Hematopoietic multipotent progenitor cell (in vitro differentiated cells): ENCODE measurements at places on chromosomes 13 and 19.

DNA sequence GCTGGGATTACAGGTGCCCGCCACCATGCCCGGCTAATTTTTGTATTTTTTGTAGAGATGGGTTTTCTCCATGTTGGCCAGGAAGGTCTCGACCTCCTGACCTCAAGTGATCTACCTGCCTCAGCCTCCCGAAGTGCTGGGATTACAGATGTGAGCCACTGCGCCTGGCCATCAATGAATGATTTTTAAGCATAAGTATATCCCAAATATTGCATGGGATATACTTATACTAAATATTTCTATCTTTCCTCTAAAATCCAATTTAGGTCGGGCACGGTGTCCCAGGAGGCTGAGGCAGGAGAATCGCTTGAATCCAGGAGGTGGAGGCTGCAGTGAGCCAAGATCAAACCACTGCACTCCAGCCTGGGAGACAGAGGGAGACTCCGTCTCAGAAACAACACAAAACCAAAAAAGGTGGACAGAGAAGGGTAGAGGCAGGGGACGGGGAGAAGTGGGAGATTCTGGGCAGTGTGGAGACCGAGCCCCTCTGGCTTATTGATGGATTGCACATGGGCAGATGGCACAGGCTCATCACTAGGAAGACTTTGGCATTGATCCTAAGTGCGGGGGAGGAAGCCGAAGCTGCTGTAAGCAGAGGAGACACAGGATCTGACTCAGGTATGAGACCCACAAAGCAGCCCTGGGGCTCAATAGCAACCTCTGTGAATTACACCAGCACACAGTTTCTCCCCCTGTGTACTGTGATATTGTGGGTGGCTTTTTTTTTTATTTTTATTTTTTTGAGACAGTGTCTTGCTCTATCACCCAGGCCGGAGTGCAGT is 13.5 kb downstream of the ARRDC5 start:
- no peak for DNase-seq

- peak; percentile 56 for DNase-seq
Observed at GRCh38 chr19:42184401-42184861, 33.0 kb downstream of the DEDD2 start.

- DNase-seq: no peak
Observed at GRCh38 chr13:61170856-61171255, 244.8 kb downstream of the PCDH20 start.

DNA sequence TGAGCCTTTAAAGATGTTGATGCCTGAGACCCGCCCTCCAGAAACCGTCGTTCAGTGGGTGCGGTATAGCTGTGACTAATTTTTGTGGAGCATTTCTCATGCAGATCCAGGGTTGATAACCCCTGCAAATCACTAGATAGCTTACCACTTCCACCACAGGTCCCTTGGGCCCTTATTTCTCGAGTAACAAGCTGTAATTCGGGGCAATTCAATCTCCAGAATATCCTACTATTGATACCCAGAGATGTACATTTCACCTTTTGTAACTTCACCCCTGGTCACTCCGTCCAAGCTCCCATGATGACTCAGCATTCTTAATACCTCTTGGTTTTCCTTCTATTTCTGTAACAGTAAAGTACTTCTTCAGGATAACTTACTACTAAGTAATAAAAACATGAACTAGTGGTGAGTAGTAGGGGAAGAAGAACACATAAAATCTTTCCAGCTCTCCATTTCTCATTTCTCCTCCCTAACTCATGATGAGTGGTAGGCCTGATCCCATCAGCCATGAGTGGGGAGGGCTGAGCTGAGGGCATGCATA is 71.9 kb upstream of the UBL3 start:
- no peak for DNase-seq

GRCh38 chr13:20231839-20232555 is at the start of gene GJB6:
Gene GJB6, minus strand, starts transcription at chr13:20232319. Its CDS starts 8,839 bp downstream, at chr13:20223480.
- no peak for DNase-seq

- DNase-seq: peak; percentile 73
Observed at GRCh38 chr13:20495087-20496023, 30.3 kb downstream of the CRYL1 start.

DNA sequence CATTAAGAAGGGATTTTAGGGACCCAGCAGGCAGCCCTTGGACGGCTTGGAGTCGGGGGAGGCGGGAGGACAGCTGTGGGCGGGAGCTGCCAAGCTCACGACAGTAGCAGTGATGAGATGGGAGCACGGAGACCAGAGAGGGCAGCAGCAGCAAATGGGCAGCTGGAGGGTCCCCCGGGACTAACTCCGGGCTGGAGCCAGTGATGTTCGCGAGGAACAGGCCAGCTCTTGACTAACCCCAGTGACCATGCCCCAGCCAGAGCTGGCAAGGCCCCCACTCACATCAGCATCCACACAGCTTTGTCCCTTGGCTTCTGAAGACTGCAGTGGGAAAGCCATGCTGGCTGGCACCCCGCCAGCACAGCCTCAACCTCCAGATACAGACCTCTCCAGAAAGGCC is 81.9 kb downstream of the RAB20 start:
- DNase-seq: no peak

- no peak for DNase-seq
Observed at GRCh38 chr13:112958127-112958989, 10.7 kb upstream of the MCF2L start.

GRCh38 chr13:106581225-106581624 is 13.3 kb upstream of the ARGLU1 start:
- no peak for DNase-seq

GRCh38 chr13:101297794-101298193 is 118.5 kb downstream of the NALCN start:
- DNase-seq: no peak

DNA sequence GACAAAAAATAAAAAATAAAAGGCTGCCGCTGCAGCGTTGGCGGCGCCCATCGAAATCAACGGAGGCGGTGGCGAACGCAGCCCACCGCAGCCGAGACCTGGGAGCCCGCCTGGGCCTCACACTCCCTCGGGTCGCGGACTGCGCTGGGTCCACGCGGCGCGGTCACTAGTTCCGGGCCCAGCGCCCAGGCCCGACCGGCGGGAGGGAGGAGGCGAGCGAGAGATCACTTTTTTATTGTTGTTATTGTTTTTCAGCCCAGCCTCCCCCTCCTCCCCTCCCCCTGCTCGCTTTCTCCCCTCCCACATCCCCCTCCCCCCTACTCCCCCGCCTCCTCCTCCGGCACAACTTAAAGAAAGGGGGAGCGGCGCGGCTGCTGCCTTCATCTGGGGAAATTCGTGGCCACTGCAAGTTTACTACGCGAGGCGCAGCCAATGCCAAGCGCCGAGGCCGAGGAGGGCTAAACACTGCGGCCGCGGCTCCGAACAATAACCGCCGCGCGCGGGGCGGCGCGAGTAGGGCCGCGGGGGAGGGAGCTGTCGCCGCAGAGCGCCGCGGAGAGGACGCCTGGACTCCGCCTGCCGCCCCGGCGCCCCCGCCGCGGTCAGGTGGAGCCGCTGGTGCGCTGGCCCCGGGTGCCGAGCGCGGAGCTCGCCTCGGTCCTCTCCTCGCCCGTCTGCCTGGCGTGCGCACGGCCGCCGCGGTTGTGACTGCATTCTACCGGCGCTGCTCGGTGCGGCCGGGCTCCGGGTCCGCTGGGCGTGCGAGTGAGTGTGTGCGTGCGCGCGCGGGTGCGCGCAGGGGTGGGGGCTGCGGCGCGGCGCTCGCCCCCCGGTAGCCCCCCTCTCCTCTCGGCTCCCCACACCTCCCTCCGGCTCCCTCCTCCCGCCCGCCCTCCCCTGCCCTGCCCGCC is 505 bp upstream of the ZIC2 start:
- no peak for DNase-seq

DNA sequence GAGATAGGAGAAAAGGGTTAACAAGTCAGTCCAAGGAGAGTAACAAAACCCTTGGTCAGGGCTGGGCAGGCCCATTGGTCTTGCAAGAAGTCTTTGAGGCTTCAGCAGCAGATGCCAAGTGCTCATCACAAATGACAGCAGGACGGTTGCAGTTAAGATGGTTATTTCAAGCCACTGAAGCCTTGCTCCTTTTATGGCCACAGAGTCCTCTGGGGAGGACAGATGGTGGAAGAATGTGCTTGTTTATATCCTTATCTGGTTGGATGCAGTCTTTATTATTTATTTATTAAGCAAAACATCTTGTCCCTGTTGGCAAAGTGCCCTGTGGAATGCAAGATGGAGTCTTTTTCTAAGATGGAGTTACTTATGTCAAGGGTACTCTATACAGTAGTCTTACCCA is 19.2 kb upstream of the ZNF331 start:
- DNase-seq: no peak

DNA sequence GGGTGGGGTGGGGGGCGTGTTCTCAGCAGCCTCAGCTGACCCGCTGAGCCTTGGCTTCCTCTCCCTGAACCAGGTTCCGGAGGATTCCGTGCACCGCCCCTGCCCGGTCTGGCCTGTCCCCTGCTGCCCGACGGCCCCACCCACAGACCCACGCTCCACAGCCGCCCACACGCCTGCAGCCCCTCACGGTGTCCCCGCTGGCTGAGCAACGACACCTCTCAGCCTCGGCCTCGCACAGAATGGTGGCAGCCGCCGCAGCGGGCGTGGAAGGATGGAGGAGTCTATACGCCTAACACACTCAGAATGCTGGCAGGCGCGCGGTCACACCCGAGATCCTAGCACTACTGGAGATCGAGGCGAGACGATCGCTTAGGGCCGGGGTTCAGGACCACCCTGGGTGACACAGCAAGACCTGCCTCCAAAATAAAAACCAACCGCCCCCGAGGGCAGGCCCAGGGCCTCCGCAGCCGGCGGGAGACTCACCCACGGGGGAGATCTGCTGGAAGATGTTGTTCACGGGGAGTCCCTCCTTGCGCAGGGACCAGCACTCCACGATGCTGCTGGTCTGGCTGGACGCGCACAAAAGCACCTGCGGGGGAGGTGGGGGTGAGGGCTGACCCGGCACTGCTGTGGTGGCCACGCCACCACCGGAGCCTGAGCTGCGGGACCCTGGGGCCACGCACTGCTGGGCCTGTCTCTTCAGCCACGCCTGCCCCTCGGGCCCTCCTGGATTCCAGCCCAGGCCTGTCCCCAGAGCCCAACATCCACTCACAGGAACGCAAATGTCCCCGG is 8.4 kb downstream of the MED16 start:
- no peak for DNase-seq

DNA sequence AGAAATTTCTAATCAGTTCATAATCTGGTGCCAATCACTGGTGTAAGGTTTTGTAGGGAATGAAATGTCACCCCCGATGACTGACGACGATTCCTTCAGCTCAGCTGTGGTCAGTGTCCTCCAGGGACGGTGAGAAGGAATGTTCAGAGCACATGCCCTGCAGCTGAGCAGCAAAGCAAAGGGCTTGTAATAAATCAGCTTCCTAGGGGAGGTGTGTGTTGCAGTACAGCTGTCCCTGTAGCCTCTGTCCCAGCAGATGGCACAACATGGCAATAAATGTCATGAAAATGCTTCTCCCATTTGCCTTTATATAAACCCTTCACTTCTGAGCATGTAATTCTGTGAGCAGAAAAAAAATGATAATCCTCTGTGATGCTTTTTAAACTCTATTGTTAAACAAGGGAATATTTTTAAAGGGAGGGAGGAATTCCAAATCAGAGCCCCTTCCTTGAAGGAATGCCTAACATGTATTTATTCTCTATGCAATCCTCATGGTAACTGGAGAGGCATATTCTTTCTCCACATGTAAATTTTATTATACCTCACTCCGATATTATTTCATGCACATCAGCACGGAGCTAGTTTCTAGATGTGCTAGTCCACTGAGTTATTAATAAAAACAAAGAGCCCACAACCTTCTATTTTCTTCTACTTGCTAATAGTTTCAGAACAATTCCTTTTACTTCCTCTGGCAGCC is 102.5 kb downstream of the FAM216B start:
- DNase-seq: no peak

- DNase-seq: peak; percentile 78
Observed at GRCh38 chr19:54517483-54517882, 14.9 kb downstream of the LAIR2 start.

DNA sequence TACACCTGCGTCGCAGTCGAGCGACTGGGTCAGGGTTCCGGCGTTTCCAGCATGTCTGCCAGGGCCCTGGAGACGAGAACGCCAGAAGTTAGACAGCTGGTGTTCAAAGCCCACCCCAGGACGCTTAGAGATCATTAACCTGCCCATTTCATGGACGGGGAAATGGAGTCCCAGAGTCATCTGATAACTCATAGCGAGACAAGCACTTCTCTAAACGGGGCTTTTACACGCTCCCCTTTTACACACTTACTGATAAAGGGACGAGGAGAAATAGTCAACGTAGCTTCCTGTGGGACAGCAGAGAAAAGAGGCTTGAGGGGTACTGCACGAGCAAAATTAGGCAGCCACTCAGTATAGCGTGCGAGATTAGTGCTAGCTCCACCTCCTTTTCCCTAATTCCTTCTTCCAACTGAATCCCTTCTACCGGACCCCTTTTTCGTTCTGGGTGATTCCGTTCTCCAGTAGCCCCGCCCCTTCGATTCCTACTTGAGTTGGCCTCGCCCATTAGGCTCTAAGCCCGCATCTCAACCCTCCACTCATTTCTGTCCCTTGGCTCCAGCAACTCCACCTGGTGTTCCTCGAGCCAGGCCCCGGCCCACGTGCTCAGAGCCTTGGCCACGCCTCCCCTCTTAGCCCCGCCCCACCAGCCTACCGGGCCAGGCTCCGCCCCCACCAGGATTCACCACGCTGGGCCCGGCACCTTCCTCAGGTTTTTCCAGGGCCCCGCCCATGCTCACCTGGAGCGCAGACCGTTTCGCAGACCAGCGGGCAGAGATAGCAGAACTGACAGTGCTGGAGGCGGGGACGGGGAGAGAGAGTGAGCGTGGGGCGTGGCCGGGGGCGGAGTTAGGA is 3.7 kb downstream of the HRC start:
- peak; percentile 54 for DNase-seq

- no peak for DNase-seq
Observed at GRCh38 chr13:42047561-42048341, 697 bp upstream of the DGKH start.

DNA sequence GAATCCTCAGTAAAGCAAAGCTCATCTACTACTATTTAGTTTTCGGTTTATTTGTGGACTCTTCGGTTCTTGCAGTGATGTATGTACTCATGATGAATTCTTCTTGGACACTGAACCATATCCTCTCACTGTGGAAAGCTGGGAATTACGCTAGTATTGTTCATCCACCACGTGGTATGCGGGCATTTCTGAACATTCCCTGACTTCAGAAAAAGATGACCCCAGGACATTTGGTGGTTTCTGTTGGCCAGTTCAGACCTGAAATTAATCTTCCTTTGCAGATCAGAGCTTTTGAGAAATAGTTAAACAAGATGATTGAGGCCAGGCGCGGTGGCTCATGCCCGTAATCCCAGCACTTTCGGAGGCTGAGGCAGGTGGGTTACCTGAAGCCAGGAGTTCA is 25.3 kb upstream of the FBN3 start:
- DNase-seq: no peak
